ENCODE measurements at places on chromosomes 1 and 21. TPM values are rescaled to one million over a fixed set of nuclear protein-coding genes. Genes with fewer than 3 reads are reported as not detected.

Gene CHIA
- not detected for total RNA-seq

Gene GBP7
- not detected for total RNA-seq

Gene GPR3
- 1.5 TPM for total RNA-seq

Gene KLHL17
- total RNA-seq, result 18.0 TPM

Gene PLA2G2D
- not detected for total RNA-seq

Gene XKR8
- 6.2 TPM for total RNA-seq

Gene TEX38
- not detected for total RNA-seq

Data from A549 treated with RU486 at 1 μM for 4 hours (cell line).